ENCODE measurements at places on chromosomes 2 and 18.

DNA sequence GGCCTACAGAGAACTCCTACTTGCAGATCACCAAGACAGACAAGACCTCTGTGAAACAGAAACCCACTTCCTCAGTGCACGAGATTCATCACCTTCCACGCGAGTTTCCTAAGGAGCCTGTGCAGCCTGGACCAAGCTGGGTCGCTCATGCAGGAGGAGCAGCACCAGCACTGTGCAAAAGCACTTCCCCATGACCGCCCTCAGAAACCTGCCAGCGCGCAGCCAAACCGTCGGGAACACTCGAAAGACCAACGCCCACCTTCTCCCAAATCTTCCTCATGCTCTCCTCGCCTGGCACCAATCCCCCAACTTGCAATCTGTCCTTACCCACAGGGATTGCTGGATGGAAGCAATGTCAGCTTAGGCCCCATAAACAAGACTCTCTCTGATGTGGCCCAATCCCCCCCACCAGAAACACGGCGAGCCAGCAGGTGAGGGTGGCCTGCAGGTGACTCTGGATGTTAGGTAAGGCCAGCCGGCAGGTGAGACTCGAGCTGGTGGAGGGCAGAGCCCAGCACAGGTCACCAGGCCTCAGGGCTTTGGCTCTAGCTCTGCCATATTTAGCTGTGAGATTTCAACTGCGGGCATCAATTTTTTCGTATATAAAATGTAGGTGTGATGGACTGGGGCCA, 69.4 kb downstream of the PXDN start:
- DNase-seq, result no peak

DNA sequence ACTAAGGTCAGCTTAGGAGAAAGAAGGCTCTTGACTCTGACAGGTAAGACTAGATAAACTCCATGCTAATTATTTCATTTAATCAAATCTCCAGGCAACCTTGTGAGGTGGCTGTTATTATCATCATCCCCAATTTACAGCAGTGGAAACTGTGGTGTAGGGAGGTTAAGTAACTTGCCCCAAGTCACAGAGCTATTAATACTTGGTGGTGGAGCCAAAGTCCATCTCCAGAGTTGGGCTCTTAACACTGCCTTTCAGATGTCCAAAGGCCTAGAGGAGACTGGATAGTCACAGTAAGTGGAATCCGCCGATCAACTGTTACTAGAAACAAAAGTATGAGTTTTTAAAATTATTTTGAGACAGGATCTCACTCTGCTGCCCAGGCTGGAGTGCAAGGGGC, 46.6 kb upstream of the SP3 start:
- DNase-seq, result no peak

- peak; percentile 83 for DNase-seq
Measured at GRCh38 chr2:24491542-24492420, 727 bp downstream of the NCOA1 start.

- no peak for DNase-seq
Measured at GRCh38 chr2:1987379-1987778, 243.1 kb upstream of the PXDN start.

DNA sequence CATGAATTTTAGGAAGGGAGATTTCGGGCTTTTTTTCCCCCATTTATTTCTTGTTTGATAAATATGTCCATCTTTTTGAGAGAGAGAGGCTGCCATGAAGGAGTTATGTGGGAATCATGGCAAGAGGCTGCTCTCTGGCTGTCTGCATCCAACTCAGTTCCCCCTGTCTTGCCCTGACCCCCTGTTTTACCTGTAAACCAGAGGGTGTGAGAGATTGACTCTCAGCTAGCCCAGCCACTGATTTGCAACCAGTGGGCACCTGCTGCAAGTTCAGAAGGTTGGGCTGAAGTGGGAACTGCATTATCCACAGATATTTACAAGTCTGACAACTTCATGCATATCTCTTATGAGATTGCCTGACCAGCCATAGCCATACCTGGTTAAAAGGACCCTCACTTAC, 625.4 kb upstream of the FANCL start:
- no peak for DNase-seq

DNA sequence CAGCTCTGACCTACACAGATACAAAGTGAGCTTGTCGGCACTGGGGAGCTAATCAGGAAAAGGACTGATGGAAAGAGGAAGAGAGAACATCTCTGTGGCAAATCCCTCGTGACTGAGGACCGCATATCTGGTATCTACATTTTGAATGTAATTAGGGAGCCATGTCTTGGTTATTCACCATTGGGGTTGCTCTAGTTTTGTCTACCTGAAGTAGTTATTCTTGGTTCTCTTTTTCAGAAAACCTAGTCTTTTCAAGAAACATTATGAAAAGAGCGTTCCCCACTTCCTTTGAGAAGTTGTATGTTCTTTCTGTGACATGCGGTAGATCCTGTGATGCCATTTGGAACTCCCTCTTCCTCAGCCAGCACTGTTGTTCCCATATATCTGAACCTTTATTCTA, 104.4 kb downstream of the DOCK10 start:
- DNase-seq, result no peak

DNA sequence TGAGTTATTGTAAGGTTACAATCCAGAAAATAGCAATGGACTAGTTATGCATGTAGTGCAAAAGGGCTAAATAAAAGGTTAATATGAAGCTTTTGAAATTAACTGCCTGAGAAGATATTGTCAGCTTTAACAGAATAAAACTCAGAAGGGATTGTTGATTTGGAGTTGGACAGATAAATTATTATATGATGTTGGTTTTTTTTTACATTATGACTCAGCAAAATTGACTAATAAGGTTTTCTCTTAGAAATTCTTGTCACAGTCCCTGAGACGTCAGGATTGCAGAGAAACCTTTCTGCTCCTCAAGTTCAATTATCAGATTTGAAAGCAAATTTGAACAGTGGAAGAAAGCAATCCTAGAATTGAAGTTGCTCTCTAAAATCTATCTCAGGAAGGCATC, 946.9 kb downstream of the CBLN2 start:
- DNase-seq, result no peak

- DNase-seq, result no peak
Measured at GRCh38 chr18:66682855-66683322, 79.0 kb upstream of the CDH19 start.

DNA sequence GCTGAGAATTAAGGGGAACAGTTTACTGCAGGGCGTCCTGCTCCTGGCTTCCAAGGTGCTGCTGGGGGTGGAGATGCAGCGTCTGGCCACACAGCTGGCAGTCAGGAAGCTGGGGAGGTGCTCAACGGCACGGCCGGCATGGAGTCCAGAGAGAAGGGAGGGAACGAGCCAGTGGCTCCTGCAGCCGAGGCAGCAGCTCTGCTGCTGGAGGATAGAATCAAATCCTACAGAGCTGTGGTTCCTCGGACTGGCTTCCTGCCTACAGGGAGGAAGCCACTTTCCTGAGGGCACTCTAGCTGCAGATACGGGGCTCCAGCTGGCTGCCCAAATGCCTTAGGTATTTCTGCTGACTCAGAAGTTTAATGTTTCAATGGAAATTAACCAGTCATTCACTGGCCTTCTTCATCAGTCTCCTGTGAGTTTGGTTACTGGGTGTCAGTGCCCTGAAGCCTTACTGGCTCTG, 266.3 kb downstream of the TWIST2 start:
- DNase-seq, result no peak

DNA sequence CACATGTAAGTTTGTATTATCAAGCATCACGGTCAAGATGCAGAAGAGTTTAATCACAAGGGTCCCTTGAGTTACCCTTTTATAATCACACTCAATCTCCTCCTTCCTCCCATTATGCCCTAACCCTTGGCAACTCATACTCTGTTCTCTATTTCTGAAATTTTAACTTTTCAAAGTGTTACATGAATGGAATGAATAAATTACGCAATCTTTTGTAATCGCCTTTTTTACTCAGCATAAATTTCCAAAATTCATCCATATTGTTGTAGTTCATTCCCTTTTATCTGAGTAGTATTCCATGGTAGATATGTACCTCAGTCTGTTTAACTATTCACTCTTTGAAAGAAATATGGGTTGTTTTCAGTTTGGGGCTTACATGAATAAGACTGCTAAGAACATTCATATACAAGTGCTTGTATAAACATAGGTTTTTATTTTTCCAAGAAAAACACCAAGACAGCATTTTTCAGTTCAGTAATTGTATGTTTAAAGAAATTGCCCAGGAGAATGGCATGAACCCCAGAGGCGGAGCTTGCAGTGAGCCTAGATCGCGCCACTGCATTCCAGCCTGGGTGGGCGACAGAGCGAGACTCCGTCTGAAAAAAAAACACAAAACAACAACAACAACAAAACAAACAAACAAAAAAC, 430.9 kb upstream of the KCNH7 start:
- DNase-seq, result no peak

GRCh38 chr2:43368483-43369385, 142.3 kb upstream of the ZFP36L2 start:
- no peak for DNase-seq

- DNase-seq, result no peak
Measured at GRCh38 chr18:79377187-79377891, 18.4 kb upstream of the NFATC1 start.

DNA sequence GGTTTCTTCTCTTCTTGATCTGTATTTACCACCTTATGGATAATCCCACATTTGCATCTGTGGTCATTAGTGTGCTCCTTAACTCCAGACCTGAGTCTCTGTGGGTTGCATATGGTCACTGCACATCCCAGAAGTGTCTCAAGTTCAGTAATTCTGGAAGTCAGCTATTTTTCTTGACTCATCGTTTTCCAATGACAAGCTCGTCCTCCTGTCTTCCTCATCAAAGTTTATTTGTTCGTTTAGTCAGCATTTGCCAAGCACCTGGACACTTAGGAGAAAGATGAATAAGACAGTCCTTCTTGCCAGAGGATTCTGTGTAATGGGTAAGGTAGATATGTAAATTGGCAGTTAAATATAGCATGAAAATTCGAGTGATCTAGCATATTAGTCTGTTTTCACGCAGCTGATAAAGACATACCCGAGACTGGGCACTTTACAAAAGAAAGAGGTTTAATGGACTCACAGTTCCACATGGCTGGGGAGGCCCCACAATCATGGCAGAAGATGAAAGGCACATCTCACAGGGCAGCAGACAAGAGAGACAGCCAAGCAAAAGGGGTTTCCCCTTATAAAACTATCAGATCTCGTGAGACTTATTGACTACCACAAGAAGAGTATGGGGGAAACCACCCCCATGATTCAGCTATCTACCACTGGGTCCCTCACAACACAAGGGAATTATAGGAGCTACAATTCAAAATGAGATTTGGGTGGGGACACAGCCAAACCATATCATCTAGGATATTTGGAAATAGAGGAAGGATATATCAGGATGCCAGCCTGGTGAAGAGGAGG, 19.4 kb downstream of the FASTKD2 start:
- DNase-seq, result no peak

DNA sequence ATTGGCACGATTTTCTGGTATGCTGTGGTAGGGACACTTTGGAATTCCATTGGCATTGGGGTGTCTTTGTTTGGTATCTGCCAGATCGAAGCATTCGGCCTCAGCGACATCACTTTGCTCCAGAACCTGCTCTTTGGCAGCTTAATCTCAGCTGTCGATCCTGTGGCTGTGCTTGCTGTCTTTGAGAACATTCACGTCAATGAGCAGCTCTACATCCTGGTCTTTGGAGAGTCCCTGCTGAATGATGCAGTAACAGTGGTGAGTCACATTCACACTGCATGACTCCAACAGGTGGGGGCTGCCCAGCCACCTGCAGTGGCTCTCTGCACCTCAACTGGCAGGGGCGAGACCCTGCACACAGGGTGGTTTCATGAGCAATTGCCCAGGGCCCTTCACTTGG, 38.4 kb downstream of the SLC9A2 start:
- DNase-seq, result no peak

DNA sequence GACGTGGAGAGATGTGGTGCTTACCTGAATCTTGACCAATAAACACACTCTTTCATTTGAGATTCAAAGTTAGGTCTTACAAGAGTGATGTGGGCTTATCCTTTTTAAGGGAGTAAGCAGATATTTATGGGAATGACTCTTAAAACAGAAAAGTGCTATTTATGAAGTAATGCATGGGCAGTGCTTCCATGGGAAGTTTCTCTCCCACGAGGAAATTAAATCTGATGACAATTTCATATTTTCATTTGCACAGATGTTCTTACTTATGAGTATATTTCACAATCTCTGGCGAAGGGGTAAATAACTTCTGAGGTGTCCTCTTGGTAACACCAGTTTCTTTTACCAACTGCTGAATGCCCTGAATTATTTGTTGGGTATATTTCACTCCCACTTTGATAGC, 21.0 kb downstream of the PNPT1 start:
- no peak for DNase-seq

GRCh38 chr2:160993654-160994061, 166.6 kb upstream of the TANK start:
- no peak for DNase-seq

DNA sequence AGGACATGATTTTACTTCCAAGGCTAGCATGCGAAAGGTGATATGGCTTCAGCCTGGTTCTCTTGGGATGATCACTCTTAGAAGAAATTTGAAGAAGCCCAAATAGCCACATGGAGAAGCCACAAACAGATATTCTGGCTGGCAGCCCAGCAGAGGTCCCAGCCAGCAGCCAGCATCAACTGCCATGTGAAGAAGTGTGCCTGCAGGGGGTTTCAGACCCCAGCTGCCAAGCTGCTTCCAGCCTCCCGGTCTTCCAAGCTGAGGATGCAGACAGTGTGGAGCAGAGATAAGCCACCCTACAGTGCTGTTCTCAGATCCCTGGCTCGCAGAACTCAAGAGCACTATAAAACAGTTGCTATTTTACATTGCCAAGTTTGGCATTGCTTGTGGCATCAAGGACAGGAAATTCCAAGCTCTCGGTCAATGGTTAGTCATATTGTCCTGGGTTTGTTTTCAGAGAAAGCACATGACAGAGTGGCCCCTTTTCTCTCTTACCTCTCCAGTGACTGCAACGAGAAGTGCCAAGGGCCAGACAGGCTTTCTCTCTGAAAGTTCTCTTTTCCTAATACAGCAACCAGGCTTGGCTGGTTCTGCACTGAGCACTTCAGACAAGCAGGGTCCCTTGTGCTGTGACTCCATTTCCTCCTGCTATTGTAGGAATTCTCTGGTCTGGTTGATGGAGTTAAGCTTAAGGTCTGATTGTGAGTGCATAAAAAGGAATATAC, 223.7 kb downstream of the ANKRD30B start:
- no peak for DNase-seq

DNA sequence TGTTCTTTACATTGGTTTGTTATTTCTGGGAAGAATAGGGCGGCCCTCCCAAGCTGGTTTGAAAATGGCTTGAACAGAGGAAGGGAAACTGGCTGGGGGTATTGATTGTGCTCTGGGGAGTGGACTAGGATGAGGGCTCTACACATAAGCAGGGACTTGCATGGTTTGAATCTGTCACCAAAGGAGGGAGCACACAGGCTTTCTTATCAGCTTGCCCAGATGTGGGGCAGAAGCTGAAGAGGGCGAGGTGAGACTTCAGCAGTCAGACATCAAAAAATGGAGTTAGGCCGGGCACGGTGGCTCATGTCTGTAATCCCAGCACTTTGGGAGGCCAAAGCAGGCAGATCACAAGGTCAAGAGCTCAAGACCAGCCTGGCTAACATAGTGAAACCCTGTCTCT, 7.2 kb upstream of the RAB12 start:
- DNase-seq, result no peak

- no peak for DNase-seq
Measured at GRCh38 chr2:132977812-132978529, 308.0 kb upstream of the LYPD1 start.

Data from naive thymus-derived CD8-positive, alpha-beta T cell (primary cell).